Sigmoid colon (tissue), 7 donors: ENCODE measurements at places on chromosomes 2 and 18. TPM values are rescaled to one million over a fixed set of nuclear protein-coding genes. Genes with fewer than 3 reads are reported as not detected.

The CRIM1 gene
- 55.6 TPM for total RNA-seq

The MEP1B gene
- not detected for total RNA-seq

The APCDD1 gene
- total RNA-seq, result 20.1 TPM

The CCDC74A gene
- 9.6 TPM for total RNA-seq

The ASXL3 gene
- total RNA-seq, result 8.7 TPM

The CHRNG gene
- not detected for total RNA-seq

The SLC9A4 gene
- not detected for total RNA-seq

The GPR45 gene
- not detected for total RNA-seq

The DOK6 gene
- total RNA-seq, result 0.95 TPM

The CENPA gene
- total RNA-seq, result not detected

The SIX2 gene
- total RNA-seq, result not detected

The CFAP210 gene
- not detected for total RNA-seq

The GREB1L gene
- 2.1 TPM for total RNA-seq

The KCNIP3 gene
- total RNA-seq, result 11.8 TPM

The FAM110C gene
- not detected for total RNA-seq

The ALPI gene
- total RNA-seq, result not detected

The SULT1C4 gene
- total RNA-seq, result 6.1 TPM

The ZNF513 gene
- total RNA-seq, result 6.1 TPM

The ATOH8 gene
- total RNA-seq, result 20.6 TPM

The CFAP221 gene
- total RNA-seq, result not detected
